Stimulated activated CD4-positive, alpha-beta T cell treated with anti-CD3 and anti-CD28 coated beads, Interleukin-1b, Interleukin-23, amount 100 ng/mL, for 1 hour (primary cell): ENCODE measurements at places on chromosomes 5 and 9.

- DNase-seq = no peak
Observed at GRCh38 chr9:114060070-114060469, 18.0 kb downstream of the AMBP start.

DNA sequence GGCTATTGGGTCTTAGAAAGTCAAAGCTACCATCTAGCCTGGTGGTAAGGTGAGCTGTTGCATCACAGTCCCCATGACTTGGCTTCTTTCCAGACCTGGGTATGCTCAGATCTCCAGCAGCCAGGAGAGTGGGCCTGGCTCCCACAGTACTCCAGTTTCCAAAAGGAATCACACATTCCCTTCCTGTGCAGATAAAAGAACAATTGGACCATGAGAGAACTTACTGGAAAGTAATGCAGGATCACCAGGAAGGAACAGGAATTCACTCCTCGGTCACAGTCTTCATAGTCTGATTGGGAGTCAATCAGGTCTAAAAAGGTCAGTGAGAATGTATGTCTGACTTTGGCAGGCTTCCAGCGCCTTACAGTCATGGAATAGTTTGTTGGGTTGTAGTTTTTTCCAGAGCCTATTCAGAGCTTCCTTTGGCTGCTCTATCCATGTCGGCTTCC lies 47.8 kb upstream of the CD180 start:
- no peak for DNase-seq

GRCh38 chr9:93884808-93885207 lies 70.3 kb downstream of the BARX1 start:
- DNase-seq = no peak

GRCh38 chr9:89534515-89535287 lies 36.8 kb upstream of the SEMA4D start:
- DNase-seq = no peak

GRCh38 chr5:83785176-83785668 lies 64.6 kb upstream of the HAPLN1 start:
- DNase-seq = no peak

DNA sequence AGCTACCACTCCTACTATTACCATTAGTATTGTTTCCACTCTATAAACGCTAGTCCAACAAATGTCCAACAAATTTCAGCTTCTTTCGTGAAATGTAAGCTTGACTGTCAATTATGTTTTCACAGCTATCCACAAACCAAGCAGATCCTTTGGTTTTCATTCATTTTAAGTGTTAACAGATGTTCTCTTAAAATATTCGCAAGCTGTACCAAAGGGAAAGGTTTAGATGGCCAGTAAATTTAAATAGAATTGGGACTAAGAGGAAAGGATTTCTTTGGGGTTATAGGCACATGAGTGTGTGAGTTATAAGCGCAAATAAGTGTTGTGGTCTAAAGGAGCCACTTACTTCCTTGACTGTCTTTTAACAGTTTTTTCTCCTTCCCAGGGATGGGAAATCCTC lies 136.8 kb upstream of the ADRA1B start:
- DNase-seq = no peak

DNA sequence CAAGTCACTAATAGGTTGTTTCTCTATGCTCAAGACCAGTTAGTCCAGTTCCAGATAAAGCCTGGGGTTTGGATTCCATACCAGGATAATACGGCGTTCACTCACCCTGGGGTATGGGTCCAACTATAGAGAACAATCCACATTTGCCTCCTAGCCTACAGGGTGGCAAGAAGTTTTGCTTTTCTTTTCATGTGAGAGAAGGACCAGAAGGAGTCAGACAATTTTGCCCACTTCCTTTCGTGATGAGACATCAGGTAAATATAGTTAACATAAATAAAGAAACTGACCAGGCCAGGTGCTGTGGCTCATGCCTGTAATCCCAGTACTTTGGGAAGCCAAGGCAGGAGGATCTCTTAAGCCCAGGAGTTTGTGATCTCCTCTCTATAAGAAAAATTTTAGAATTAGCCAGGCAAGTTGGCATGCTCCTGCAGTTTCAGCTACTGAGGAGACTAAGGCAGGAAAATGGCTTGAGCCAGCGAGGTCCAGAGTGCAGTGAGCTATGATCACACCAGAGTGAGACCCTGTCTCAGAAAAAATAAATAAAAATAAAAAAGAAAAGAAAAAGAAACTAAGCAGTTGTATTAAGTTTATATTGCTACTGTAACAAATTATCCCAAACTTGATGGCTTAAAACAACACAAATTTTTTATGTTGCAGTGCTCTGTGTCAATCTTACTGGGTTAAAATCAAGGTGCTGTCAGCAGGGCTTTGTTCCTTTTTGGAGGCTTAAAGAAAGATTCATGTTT lies 7.5 kb upstream of the REEP5 start:
- DNase-seq = no peak

- no peak for DNase-seq
Observed at GRCh38 chr5:148981353-148981752, 81.5 kb downstream of the SH3TC2 start.

GRCh38 chr9:74573640-74574191 lies 76.6 kb downstream of the RORB start:
- no peak for DNase-seq

DNA sequence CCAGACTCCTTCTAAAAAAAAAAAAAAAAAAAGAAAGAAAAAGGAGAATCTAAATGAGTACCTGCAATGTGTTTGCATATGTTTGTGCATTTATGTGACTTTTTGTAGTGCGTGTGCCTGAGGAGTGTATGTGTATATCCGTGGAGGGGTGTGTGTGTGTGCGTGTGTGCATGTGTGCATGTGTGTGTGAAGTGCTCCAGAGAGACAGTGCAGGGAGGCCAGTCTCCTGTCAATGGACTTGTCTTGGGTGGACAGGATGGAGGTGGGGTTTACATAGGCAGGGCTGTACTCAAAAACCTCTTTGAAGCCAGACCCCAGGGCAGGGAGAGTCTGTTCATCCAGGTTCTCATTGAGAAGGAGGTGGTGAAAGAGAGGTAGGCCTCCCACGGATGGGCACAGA lies 87.1 kb upstream of the MVB12B start:
- no peak for DNase-seq

GRCh38 chr9:106961623-106962022 lies 98.7 kb downstream of the ZNF462 start:
- DNase-seq = no peak

DNA sequence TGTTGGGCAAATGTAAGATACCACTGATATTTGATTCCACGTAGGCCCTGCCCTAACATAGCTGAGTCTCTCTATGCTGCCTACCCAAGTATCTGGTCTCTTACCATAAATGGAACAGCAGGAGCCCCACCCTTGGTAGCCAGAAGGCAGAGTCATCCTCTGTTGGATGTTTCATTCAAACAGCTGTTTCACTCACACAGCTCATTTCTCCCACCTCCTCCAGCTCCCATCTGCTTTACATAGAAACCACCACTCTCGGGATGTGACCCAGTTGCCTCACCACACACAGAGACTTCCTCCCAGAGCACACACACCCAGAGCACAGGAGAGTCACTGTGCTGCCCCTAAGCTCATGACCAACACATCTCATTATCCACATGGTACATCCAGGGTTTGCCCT lies 165.3 kb downstream of the TMEM167A start:
- DNase-seq = no peak
